ENCODE measurements at places on chromosomes 7 and 10.

DNA sequence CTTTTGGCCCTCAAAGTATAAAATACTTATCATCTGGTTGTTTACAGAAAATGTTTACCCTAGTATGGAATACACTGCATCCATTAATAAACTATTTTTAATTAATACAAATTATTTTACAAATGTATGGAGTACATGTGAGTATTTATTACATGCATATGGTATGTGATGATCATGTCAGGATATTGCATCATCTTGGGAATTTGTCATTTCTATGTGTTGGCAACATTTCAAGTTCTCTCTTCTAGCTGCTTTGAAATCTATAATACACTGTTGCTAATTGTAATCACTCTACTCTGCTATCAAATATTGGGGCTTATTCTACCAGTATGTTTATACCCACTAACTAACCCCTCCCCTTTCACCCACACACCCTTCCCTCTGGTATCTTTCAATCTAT is 103.9 kb upstream of the THSD7A start:
- no peak for DNase-seq

DNA sequence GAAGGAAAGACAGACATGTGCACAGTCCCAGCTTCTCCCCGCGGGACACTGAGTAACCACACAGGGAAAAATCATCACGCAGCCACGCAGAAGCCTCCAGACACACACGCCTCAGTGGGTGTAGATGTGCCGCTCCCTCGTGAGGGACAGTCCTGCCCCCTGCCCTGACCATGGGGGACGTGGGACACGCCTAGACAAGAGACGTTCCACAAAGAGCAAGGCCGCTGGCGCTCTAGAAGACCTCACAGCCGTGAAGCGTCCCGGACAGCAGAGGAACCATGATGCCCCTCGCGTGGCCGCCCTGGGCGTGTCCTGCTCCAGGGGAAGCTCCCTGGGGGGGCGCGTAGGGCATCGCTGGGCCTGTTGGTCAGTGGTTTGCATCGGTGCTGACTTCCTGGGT is 210.8 kb downstream of the DNAJB6 start:
- DNase-seq: no peak

DNA sequence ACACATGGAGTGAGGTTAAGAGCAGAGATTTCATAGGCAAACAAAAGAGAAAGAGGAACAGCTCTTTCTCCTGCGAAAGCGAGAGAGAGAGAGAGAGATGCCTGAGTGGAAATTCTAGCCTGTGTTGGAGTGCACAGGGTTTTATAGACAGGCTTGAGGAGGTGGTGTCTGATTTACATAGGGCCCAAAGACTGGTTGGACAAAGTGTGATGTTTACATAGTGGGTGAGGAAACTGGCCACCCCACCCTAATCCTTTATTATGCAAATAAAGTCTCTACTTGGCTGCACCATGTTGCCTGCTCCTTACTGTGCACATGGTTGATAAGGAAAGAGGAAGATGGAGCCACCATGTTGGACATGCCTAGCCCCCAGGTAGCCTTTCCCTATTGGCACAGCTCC is 967.8 kb upstream of the SORCS1 start:
- DNase-seq: no peak

DNA sequence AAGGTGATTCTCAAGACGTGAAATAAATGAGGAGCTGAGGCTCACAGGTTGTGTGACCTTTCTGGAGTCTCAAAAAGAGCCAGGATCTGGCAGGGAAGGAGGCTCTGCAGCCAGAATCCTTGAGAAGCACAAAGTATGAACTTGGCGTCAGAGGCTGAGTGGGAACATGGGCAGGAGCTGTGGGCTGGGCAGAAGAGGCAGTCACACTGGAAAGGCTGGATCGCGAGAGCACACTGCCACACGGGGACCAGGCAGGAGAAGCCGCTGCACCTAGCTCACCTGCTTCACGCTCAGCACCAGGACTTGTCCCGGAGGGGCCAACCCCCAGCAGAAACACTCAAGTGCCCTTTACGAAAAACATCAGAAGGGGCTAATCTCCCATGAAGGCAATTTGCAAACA is 535.0 kb downstream of the TNS3 start:
- no peak for DNase-seq

- DNase-seq: peak; percentile 18
Measured at GRCh38 chr7:131336956-131337355, 9.3 kb downstream of the MKLN1 start.

- no peak for DNase-seq
Measured at GRCh38 chr7:46881507-46882127, 700.3 kb downstream of the TNS3 start.

DNA sequence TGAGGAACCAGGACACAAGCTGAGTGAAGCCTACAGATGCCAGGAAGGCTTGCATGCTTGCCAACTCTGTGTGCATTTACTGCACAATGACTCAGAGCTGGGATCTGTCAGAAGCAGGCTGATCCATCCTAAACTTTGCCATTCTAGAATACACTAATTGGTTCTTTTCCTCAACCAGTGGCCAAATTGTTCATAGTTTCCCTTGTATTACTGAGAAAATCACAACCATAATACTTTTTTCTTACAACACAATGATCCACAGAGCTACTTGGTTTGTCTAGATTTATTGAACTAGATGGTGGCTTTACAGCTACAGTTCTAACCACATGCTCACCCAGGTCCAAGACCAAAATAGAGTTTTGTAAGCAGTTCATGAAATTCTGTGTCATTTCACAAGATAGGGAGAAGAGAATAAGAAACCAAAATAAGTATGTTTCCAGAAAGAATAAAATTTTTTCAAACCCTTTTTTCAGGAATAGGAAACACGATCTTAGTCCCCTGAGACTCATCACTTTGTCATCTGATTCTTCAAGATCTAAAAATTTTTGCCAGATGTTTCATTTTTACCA is 21.0 kb upstream of the LRRC17 start:
- DNase-seq: peak; percentile 57

GRCh38 chr7:116691664-116692063 is 19.7 kb downstream of the MET start:
- no peak for DNase-seq

- DNase-seq: no peak
Measured at GRCh38 chr10:81866753-81867152, 8.2 kb upstream of the NRG3 start.

- DNase-seq: no peak
Measured at GRCh38 chr7:132805766-132806165, 229.5 kb upstream of the PLXNA4 start.

GRCh38 chr10:78310481-78311080 is 276.9 kb downstream of the RPS24 start:
- no peak for DNase-seq

DNA sequence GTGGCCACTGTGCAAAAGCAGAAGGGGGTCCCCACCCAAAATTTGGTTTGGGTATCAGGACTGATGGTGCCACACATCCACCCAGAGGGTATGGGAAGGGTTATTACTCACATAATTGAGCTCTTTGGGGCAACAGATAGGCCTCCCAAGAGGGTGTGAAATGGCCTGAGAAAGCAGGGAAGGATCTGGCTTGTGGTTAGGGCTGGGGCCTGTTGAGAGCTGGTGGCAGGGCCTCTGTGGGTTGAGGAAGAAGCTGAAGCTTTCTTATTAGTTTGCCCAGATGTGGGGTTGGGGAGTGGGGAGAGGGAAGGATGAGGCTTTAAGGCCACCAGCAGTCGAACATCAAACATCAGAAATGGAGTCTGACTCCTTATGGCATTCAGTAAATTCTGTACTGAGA is 18.3 kb upstream of the MKI67 start:
- DNase-seq: no peak

DNA sequence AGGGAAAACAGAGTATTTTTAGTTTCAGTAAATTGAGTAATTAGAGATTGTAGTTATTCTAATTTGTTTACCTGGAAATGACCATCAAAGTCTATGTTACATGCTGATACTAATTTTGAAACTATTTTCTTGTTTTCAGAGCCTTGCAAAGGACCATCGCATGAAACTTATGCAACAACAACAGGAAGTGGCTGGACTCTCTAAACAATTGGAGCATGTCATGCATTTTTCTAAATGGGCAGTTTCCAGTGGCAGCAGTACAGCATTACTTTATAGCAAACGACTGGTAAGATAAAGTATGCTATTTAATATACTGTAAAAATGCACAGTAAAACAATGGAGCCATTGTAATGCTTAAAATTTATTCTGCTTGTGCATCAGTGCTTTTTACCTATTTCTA is 78.5 kb downstream of the TRIM24 start:
- no peak for DNase-seq

DNA sequence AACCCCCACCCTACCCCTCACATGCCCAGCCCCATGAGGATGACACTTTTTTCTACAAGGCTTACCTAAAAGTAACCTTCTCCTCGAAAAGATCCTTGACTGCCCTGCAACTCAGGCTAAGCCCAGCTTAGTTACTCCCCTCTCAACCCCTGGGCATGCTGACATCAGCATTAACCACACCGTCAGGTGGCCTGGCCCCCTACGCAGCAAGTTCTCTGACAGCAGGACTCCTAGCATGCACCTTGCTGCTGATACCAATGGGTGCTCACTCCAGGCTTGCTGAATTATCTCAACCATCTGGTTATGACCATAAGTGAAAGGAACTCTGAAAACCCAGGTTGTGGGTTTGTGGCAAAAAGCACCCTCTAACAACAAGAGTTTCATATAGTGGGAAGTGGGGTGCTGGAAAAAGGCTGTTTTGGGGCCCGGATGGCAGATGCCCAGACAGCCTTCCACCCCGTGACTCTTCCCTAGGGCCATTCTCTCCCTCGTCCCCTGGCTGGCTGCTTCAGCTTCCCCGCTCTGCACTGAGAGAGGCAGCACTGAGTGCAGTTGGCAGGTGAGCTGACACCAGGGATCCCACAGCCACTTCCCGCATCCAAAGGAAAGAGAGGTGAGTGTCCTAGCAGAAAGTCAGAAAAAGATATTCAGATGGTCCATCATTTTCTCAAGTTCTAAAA is 518.9 kb downstream of the KCNMA1 start:
- DNase-seq: no peak

DNA sequence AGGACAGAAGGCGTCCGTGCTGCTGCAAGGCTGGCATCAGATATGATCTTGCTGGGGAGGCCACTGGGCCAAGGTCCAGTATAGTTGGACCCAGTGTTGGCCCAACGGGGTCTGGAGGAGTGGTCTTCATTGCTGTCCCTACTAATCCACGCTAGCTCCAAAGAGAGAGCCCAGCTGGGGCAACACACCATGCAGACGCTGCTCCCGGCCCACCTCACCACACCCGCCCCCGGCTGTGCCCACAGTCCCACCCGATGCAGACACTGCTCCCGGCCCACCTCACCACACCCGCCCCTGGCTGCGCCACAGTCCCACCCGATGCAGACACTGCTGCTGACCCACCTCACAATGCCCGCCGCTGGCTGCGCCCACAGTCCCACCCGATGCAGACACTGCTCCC is 121.5 kb downstream of the VIPR2 start:
- DNase-seq: no peak
